Mesothelial cell of epicardium (in vitro differentiated cells): ENCODE measurements at places on chromosomes 6 and 20.

- no peak for DNase-seq
These were observed 138.9 kb downstream of the DTNBP1 start for GRCh38 chr6:15523679-15524630.

GRCh38 chr20:25282034-25282781 is 34.3 kb downstream of the PYGB start:
- peak; percentile 15 for DNase-seq

DNA sequence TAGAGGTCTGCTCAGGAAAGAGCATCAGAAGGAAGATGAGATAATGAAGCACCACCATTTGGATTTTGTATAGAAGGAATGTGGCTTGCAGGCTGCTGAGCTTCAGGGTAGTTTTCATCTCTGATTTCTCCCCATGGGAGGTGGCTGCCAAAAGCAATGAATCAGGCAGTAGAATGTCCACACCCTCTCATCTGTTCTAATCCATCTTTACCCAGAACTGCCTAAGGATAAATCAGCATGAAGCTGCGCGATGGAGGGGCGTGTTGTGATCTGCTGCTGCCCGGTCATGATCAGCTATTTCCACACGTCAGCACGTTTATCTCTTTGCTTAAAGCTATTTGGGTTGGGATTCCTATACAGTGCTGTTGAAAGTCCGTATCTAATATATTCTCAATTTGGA is 295.4 kb downstream of the FOXA2 start:
- DNase-seq, result no peak

DNA sequence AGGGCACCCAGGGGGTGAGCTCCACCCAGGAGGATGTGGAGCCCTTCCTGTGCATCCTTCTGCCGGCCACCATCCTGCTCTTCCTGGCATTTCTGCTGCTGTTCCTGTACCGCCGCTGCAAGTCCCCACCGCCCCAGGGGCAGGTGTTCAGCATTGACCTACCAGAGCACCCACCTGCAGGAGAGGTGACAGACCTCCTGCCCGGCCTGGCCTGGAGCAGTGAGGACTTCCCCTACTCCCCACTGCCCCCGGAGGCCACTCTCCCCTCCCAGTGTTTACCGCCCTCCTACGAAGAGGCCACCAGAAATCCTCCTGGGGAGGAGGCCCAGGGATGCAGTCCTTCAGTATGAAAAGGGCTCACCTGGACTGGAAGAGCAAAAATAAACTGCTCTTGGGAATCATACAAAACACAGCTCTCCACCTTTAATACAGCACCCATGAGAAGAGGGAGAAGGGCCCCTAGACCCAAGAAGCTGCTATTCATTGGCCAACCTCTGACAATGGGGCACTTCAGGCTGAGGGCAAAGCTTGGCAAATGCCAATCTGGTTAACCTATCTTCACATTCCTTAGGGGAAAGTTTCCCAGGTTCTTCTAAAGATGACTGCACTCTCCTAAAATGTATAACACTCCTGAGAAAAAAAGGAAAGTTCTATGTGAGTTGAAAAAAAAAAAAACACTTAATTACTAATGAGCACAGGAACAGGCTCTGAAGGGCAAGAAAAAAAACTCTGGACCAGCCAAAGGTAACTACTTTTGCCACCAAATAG is 5.0 kb downstream of the SMIM28 start:
- no peak for DNase-seq

DNA sequence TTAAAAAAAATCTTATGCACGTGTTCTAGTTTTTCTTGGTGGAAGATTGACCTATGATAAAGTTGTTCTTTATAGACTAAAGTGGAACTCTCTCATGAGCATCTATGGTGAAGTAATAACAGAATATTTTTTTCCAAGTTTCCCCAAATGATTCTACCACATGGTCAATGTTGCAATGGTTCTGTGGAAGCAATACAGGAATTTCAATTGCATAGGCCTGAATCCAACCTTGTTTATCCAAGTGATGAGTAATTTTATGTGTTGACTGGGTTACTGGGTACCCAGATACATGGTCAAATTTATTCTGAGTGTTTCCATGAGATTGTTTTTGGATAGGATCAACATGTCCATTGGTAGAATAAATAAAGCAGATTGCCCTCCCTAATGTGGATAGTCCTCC is 581.5 kb downstream of the MMUT start:
- DNase-seq, result no peak

DNA sequence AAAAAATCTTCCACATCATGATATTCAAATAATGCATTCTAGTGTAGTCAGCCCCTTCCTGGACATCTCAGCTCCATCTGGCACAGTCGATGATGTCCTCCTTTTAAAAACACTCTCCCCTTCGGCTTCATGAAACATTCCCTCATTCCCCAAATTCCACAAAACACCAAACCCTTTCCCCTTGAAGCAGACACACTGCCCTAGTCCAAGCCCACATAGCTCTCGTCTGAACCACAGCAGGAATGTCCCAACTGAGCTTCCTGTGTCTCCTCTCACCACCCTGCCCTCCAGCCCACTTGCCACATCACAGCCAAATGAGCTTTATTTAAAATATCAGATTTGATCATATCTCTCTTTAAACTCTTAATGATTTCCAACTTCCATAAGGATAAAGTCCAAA is 106.4 kb upstream of the CARMIL1 start:
- no peak for DNase-seq

DNA sequence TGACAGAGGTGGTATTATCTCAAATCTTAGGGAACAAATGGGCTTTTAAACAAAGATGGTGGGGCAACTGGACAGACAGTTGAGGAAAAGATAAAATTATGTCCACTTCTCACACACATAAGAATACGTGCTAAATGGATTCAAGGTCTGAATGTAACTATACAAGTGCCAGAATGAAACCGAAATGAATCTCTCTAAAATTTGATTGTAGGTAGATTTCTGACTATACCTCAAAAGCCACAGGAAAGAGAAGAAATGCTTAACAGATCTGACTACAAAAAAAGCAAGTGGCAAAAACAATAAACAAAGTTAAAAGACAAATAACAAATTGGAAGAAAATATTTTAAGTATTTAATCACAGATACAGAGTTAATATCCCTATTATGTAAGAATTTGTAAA is 182.7 kb upstream of the OLIG3 start:
- no peak for DNase-seq

- no peak for DNase-seq
These were observed 24.8 kb downstream of the SNX9 start for GRCh38 chr6:157847846-157848245.

DNA sequence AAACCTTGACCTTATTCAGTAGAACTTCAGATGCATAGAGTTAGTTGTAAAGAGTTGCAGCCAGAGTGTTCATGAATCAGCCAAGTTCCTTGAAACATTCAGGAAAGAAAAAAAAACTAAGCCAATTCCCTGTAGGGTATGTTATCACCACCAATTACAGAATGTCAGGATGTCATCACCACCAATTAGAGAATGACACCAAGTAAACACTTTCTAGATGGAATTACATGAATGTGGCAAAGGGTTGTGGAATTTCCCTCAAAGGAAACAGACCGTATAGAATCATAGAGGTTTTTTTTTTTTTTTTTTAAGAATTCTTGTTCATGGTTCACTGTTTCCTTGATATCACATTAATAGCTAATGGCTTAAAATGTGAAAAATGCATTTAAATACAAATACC is 472.1 kb upstream of the RNF217 start:
- DNase-seq, result no peak

GRCh38 chr20:5096463-5096862 is 23.3 kb downstream of the PCNA start:
- no peak for DNase-seq

- peak; percentile 70 for DNase-seq
These were observed 10.6 kb downstream of the CTCFL start for GRCh38 chr20:57514273-57514751.

DNA sequence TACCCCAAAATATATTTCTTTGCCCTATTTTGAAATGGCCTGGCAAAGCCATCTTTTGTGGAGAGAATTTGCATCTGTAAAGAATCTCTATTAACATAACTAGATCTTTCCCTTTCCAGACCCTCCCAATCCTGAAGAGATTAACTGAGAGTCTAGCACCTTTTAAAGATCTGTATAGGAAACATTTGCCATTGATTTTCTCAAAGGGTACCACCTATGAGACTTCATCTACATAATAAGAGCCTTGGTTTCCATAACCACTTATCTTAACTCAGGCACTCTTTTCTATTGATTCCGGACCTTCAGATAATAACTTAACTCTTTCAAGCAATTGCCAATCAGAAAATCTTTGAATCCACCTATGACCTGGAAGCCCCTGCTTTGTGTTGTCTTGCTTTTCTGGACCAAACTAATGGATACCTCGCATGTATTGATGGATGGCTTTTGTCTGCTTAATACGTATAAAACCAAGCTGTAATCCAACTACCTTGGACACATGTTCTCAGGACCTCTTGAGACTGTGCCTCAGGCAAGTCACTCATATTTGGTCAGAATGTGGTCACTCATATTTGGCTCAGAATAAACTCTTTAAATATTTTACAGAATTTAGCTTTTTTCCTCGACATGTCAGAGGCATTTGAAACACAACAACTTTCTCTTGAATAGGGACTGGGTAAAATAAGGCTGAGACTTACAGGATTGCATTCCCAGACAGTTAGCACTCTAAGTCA is 31.4 kb downstream of the SLC22A2 start:
- no peak for DNase-seq

DNA sequence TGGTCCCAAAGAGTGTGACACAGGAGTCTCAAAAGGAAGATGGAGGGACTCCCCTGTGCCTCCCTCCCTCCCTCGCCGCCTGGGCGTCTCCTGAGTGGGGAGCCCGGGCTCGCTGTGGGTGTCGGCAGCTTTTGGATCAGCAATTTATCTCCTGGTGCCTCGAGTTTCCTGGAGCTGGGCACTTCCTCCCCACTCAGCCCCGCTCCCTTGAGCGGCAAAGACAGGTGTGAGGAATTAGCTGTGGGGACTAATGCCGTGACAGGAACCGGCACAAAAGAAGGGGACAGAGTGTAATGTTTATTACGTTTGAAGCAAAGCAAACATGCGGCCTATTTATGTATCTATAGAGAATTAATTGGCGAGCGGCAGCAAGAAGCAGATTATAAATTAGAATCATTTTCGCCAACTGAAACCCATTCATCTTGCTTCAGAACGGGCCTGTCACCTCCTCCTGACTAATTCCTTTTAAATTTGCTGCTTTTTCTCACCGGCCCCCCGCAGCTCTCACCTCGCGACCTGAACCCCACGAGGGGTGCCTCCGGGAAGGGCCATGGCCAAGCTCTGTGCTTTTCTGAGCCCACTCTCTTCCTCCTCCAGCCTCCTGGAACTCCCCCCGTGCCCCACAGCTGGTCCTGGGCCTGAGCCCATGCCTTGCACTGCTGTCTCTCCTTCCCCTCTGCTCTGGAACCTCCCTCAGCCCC is 8.8 kb upstream of the CDH22 start:
- DNase-seq, result no peak

GRCh38 chr6:33126101-33126714 is 50.4 kb downstream of the HLA-DPB1 start:
- no peak for DNase-seq

DNA sequence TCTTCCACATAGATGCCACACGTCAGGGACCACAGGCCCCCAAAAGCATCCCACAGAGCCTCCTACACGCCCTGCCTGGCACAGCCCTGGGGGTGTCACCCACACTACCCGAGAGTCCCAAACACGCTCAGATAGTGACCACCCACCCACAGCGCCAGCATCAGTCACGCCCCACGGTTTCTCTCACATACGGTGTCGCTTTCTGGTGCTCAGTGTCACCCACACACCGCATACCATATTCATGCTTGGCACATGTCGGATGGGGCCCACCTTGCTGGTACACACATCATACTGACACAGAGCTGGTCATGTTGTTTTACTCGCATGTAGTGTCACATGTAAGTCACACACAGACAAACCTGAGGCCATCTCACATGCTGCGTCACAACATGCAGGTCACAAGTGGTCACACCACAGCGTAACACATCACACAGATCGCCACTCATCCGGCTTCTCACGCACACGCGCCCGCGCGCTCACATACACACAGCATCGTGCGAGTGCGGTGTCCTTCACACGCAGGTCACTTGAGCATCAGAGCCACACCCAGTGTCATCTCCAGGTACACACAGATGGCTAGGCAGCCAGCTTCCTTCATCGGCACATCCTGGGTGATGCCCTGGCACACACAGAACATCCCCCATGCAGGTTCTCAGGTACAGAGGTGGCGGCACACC is 3.4 kb downstream of the TEAD3 start:
- DNase-seq, result no peak

- no peak for DNase-seq
These were observed 758.3 kb downstream of the KIF16B start for GRCh38 chr20:15814911-15815310.
